Activated naive CD8-positive, alpha-beta T cell treated with anti-CD3 and anti-CD28 coated beads, Interleukin-2, amount 50 U/mL, for 24 hours (primary cell): ENCODE measurements at places on chromosomes 5 and 9.
A peak's percentile ranks its signal among the peaks of the same experiment; 100 is the strongest.

DNA sequence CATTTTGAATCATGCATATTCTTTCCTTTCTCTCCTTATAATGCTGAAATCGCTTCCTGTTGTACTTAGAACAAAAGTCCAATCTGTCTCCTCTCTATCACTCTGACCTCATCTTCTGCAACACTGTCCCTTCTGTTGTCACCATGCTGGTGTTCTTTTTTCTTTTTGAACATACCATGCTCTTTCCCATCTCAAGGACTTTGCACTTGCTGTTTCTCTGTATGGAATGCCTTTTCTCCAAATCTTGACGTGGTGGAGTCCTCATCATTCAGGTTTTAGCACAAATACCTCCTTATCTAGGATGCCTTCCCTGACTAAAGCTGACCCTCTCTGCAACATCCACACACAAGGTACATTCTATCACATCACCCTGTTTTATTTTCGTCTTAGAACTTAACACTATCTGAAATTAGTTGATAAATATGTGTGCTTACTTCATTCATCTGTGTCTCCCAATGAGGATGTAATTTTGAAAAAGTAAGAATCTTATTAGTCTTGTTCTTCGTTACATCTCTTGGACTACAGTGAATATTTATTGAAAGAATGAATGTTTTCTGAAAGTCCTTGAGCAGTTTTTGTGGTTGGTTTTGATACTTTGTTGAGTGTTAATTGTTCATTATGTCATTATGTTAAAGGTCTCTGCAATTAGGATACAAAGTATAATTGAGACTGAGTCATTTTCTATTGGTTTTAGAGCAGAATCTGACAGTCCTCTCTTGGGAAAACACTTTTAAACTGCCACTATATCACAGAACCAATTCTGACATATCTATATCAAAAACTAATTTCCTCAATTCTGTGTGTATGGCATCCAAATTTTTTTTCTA, 145.3 kb upstream of the RASA1 start:
- DNase-seq: no peak

DNA sequence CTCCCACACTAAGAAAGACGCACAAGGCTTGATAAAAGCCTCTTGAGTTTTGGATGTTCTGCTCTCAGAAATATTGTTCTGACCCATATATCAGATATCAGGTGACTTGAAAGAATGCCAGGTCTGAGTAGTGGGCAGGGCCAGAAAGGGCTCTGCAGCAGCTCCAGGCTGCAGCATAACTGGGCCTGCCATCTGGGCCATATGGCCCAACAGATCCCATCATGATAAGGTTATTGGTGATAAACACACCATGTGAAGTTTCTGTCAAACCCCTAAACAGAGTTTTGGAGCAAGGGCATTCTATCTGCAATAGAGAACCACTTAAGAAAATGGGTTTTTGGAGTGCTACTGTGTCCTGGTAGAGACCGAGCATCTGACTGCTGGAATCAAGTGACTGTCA, 29.8 kb upstream of the NPM1 start:
- DNase-seq: no peak

DNA sequence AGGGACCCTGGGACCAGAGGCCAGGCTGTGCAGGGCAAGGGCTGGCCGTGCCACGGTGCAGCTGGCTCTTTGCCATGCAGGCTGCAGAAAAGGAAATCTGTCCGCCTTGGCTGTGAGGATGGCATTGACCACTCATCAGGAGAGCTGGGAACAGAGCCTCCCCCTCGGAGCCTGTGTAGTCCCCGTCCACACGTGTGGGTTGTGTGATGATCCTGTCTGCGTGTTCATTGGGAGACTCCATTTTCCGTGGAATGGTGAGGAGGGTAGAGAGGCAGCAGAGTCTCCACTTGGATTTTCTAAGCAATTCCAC, 47.7 kb downstream of the EHMT1 start:
- DNase-seq: no peak

DNA sequence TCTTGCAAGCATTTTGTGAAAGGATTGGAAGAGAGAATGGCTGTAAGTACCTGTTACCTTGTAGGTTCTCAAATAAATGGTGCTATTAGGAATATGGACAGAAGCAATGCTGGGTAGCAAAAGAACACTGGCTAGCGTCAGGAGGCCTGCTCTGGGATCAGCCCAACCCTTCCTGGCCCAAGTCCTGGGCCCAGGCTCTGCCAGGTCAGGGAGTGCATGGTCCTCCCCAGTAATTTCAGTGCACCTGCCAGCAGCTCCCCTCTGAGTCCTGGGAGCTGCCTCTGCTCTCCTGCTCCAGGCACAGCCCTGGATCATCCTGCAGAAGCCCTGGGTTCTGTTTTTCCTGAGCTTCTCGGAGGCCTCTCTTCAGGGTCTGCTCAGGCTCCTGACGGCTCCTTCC, 89.5 kb upstream of the ARAP3 start:
- DNase-seq: no peak

DNA sequence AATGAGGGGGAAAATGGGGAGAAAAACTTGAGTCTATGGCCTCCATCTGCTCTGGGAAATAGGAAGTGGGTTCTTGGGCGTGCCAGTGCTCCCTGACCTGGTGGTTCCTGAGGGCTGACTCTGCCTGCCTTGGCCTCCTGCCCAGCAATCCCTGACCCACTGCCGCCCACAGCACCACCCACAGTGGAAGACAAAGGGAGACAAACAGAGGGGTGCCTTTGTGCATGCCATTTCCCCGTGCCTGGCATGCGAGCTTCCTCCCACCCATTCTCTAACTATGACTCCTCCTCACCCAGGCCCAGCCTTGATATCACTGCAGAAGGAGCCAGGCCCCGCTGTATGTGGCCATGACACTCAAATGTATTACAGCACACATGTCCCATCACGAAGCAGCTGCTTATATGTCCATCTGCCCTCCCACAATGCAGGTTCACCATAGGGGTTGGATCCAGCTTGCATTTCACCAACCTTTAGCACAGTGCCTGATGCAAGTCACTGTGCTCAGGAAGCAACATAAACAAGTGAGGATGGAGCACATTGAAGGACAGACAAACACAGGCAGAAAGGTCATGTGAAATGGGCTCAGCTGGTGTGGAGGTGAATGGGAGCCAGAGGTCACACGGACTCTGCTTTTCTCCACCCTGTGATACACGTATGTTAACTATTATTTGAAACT, 84.4 kb downstream of the ADRB2 start:
- no peak for DNase-seq

- DNase-seq: no peak
Measured at GRCh38 chr9:19379283-19379682, 753 bp downstream of the RPS6 start.

- peak; percentile 98 for DNase-seq
Measured at GRCh38 chr5:41903892-41904799, at the start of gene RIMOC1. Gene RIMOC1, plus strand, starts transcription at chr5:41904344. Its CDS starts 24 bp downstream, at chr5:41904368.

DNA sequence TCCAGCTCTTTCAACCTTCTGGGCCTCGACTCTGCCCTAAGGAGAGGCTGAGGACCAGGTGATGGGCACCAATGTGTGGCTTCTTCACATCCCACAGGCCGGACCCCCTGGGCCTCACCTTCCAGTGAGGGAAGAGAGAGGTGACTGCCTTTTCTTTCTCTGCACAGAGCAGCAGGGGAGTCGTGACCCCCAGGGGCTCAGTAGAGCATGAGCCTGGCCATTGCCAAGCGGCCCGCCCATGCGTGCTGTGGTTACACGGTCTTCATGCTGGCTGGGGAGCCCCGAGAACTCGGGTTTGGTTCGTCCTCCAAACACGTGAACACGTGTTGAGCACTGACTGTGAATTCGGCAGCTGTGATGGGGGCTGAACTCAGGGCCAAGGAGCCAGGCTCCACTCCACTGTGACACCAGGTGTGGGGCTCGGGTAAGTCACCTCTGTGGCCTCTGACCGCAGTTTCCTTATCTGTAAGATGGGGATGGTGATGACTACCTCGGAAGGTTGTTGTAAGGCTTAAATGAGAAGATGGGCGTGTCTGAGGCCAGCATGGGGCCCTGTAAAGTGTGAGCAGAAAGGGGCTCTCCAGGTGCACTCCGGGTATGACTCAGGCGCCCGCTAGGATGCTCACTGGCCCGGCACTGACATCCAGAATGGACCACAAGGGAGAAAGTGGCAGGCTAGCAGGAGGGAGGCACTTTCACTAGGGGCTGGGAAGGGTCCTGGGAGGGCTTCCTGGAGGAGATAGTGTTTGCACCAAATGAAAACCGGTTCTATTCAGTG, 13.4 kb upstream of the GRHPR start:
- peak; percentile 69 for DNase-seq

DNA sequence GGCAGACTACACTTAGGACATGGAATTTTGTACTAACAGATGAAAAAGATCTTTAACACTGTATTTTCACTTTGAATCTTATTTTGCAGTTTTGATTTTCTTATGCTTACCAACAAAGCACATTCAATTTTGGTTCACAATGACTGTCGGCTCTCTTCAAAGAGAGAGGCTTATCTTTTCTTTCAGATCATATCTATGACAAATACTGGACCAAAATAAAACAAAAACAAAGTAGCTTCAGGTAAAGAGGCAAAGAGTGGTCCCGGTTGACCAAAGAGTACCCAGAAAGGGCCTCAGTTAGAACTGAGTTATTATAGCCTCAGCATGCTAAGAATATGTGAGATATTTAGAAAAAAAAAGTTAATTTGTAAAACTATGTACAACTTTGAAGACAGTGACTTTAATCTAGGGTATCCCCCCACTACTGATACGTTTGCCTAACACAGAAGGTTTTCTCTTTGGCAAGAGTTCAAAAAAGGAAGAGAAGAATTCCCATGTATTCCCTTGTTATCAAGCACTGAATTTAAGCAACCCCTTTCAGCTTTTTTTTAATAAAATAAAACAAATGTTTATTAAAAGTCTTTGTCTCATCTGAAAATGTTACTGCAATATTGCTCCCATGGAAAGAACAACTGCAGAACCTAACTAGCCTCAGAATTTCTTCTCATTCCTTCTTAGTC, 50.5 kb downstream of the NR6A1 start:
- DNase-seq: no peak

DNA sequence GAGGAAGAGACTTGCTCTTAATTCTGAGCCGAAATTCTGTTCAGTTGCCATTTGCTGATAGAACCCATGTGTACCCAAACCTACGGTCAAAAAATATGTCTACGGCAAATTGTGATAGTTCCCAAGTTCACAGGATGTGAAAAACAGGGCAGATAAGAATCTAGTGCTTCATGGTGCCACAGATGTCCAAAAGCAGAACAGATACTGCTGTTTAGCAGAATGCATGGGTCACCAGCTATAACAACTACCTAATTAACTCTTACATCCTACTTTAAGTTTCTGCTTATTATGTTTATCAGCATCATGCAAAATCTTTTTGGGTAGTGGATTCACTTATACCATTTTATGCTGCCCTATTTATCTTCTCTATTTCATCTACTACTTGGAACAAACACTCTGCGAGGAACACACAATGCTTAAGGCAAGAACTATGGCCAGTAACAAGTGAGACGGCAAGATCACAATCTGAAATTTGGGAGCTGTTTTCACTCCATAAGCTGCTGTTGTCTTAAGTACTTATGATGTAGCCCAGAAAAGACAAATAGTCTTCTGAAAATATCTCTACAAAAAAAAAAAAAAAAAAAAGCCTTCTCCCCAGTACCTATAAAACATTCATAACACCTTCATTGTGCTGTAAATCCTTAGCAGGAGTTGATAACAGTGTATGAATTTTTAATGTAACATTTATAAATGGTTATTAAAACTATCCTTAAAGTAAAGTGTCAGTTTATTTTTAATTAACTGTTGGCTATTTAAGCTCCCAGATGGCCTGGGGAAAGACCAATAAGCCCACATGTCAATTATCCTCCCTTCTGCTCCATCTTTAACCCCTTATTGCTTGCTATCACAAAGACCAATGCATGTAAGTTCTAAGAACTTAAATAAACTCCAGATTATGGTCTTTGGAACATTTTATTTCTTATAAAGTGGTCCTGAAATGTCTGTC, 232.3 kb downstream of the TLR4 start:
- DNase-seq: no peak

GRCh38 chr5:73437777-73438644, 10.6 kb downstream of the FOXD1 start:
- DNase-seq: no peak

GRCh38 chr5:6059137-6059800, 319.1 kb downstream of the MED10 start:
- DNase-seq: no peak

DNA sequence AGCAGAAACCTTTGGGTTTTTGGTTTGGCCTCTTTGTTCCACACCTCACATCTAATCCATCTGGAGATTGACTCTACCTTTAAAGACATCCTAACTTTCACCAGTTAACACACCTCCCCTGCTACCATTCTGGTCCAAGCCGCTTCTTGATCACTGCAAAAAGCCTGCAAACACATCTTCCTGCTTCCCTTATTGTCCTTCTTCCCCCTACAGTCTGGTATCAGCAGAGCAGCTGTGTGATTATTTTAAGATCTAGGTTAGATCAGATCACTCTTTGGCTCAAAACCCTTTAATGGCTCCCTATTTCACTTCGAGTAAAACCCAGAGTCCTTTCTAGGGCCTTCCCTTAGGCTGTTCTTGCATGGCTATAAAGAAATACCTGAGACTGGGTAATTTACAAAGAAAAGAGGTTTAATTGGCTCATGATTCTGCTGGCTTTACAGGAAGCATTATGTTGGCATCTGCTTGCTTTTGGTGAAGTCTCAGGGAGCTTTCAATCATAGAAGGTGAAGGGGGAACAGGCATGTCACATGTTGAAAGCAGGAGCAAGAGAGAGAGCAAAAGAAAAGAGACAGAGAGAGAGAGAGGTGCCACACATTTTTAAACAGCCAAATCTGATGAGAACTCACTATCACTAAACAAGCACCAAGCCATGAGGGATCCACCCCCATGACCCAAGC, 1.5 kb upstream of the TEX10 start:
- no peak for DNase-seq

DNA sequence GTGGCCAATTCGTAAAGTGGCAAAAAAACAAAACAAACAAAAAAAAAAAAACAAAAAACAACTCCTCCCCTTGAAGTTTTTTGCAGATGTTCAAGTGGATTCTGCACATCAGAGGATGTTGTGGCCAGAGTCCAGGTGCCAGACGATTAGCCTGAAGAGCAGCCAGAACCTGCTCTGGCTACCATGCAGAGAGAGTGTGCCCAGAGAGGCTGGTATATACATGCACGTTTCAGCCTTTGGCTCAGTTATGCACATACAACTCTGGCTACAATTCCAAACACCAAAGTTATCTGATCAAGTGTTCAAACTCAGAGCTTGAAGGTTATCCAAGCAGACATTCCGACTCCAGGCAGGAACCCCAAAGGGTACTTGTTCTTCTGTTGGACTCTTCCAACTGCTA, 34.7 kb downstream of the GGTA1 start:
- DNase-seq: no peak

GRCh38 chr5:84228266-84228665, 156.4 kb downstream of the EDIL3 start:
- no peak for DNase-seq
